Neural progenitor cell (in vitro differentiated cells): ENCODE measurements at places on chromosomes 4 and X. TPM values are rescaled to one million over a fixed set of nuclear protein-coding genes. Genes with fewer than 3 reads are reported as not detected.

IL21 gene
- total RNA-seq = not detected in 2 replicates

ZFX gene
- 48.2 and 59.1 TPM in 2 replicates for total RNA-seq

RGN gene
- 0.62 and 0.92 TPM in 2 replicates for total RNA-seq

ARX gene
- 5.3 and 9.0 TPM in 2 replicates for total RNA-seq

MORC4 gene
- 4.2 and 7.6 TPM in 2 replicates for total RNA-seq

DNA sequence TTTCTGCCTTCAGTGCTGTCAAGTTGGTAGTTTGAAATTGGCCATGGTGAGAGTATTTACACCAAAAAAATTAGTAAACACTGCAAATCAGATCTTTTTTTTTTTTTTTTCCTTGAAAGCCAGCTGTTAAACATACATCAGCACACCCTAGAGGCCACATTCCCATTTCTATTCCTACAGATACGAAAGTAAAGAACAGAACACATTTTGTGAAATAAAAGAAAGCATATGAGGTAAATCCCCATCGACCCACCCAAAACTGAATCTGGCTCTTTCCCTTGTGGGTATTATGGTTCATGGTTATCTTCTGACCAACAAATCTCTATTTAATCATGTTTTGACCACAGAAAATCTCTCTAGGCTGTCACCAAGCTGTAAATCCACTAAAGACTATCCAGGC lies 41.8 kb upstream of the AP1AR start:
- H3K4me1 ChIP-seq = peaks cover 7% of the 10 kb centered on the region
- H3K27me3 ChIP-seq = no peaks in the 10 kb centered on the region
- H3K36me3 ChIP-seq = no peaks in the 10 kb centered on the region
- H3K4me3 ChIP-seq = no peak overlapping the region
- H3K27ac ChIP-seq = no peak overlapping the region

GRCh38 chr4:94349193-94349592 lies 6.6 kb upstream of the HPGDS start:
- no peak overlapping the region for H3K4me3 ChIP-seq
- H3K27ac ChIP-seq = no peak overlapping the region
- no peaks in the 10 kb centered on the region for H3K36me3 ChIP-seq
- no peaks in the 10 kb centered on the region for H3K4me1 ChIP-seq
- no peaks in the 10 kb centered on the region for H3K27me3 ChIP-seq

DNA sequence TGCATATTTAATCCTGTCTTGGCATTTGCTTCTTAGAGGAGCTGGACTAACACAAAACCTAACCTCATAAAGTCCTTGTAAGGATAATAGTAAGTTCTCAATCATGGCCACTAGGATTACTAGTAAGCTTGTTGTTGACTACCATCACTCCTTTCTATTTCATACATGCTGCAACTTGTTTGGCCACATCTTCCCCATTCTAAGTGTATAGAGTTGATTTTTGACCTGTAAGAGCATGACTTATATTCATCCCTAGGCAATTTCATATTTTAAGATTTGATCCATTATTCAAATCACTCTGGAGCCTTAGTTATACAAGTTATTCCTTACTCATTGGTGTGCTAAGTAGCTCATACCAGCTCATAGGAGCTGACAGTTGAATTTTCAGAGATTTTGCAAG lies 109.4 kb downstream of the EFHC2 start:
- H3K27ac ChIP-seq = no peak overlapping the region
- no peak for DNase-seq
- H3K27me3 ChIP-seq = no peaks in the 10 kb centered on the region

DNA sequence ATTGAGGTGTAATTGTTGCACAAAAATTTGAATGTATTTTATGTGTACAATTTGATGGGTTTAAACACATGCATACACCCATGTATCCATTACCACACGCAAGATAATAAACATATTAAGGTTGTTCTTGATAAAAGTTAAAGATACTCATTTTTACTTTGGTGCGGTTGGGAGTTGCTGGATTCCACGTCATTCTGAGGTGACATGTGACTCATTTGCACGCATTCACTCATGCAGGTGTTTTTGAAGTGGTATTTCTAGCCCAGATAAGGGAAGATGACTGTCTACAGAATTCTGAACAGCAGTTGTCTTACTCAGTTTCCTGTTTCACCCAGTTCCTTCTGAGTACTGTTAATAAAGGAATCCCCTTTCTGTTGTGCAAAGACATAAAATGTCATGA lies 142.0 kb downstream of the RTL3 start:
- no peak for DNase-seq
- no peaks in the 10 kb centered on the region for H3K27me3 ChIP-seq
- H3K4me3 ChIP-seq = no peak overlapping the region
- peaks cover 7% of the 10 kb centered on the region for H3K4me1 ChIP-seq
- H3K36me3 ChIP-seq = no peaks in the 10 kb centered on the region
- no peak overlapping the region for H3K27ac ChIP-seq

DNA sequence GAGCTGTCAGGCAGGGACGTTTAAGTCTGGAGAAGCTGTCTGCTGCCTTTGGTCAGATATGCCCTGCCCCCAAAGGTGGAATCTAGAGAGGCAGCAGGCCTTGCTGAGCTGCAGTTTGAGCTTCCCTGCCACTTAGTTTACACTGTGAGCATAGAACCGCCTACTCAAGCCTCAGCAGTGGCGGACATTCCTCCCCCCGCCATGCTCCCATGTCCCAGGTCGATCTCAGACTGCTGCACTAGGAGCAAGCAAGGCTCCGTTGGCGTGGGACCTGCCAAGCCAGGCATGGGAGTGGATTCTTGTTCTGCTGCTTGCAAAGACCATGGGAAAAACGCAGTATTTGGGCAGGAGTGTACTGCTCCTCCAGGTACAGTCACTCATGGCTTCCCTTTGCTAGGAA lies 24.3 kb downstream of the PLK4 start:
- no peaks in the 10 kb centered on the region for H3K27me3 ChIP-seq
- H3K4me1 ChIP-seq = no peaks in the 10 kb centered on the region
- H3K36me3 ChIP-seq = no peaks in the 10 kb centered on the region
- no peak for DNase-seq
- no peak overlapping the region for H3K27ac ChIP-seq

DNA sequence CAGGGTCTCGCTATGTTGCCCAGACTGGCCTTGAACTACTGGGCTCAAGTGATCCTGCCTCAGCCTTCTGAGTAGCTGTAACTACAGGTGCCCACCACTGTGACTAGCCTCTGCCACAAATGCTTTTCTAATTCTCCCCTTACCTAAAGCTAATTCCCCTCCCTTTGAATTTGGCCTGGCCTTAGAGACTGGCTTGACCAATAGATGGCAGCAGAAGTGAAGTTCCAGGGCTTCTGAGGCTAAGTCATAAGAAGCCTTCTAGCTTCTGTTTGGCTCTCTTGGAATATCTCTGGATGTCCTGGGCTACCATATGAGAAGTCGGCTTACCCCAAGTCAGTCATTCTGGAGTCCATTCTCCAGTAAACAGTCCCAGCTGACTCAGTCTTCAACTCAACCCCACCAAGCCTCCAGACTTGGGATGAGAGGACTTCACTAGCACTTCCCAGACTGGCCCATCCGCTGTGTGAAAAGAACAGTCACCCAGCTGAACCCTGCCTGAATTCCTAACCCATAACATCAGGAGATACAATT lies 61.0 kb downstream of the HPRT1 start:
- H3K4me3 ChIP-seq = no peak overlapping the region
- H3K27me3 ChIP-seq = no peaks in the 10 kb centered on the region
- H3K4me1 ChIP-seq = no peaks in the 10 kb centered on the region
- no peak overlapping the region for H3K27ac ChIP-seq
- peak; percentile 64 for DNase-seq
